ENCODE measurements at places on chromosomes 12 and 14. TPM values are rescaled to one million over a fixed set of nuclear protein-coding genes. Genes with fewer than 3 reads are reported as not detected.

HPD gene
- total RNA-seq, result not detected

FRMD6 gene
- total RNA-seq, result 262 TPM

IL23A gene
- total RNA-seq, result 0.28 TPM

NAV3 gene
- 62.1 TPM for total RNA-seq

COX8C gene
- total RNA-seq, result not detected

PPP4R3A gene
- total RNA-seq, result 73.0 TPM

GZMB gene
- not detected for total RNA-seq

NINJ2 gene
- 0.28 TPM for total RNA-seq

RAD9B gene
- 0.58 TPM for total RNA-seq

OVCH1 gene
- total RNA-seq, result under 0.01 TPM

GSG1 gene
- total RNA-seq, result 0.85 TPM

SAV1 gene
- 18.8 TPM for total RNA-seq

RAB35 gene
- total RNA-seq, result 18.9 TPM

Data from regular cardiac myocyte (primary cell).